ENCODE measurements at places on chromosomes 11 and 22.

- DNase-seq: no peak
These were observed 106.0 kb downstream of the ADAMTS15 start for GRCh38 chr11:130554241-130555055.

- DNase-seq: peak; percentile 7
These were observed 59.6 kb downstream of the FLRT1 start for GRCh38 chr11:64095273-64095817.

DNA sequence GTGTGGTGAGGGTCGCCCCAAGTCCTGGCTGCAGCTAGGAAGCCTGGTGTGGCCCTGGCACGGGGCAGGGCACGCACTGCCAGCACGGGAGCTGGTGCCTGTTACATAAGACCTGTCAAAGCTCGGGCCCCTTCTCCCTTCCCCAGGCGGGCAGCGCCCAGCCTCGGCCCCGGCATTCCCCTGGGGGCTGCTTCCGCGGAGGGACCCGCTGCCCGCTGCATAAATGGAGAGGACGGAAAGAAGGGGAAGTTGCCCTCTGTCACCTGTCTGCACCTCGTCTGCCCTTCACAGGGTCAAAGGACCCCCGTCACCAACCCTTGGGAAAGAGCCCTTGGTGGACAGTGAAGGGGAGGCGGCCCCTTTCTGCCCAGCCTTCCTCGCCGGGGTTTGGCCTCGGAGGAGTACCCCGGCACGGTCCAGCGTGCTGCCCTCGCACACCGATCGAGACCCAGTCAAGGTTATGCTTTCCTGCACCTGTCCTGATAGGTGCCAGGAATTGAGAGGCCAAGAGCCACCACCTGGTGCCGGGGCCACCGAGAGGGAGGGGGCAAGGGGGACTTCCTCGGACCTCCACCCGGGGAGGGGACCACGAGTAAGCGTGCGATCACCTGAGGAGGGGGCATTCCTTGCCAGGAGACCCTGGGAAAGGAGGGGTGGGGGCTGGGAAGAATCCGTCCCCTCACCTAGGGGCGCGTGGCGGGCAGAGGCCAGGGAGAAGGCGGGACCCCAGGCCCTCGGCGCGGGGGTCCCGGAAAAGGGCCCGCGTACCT lies 16.8 kb upstream of the MFRP start:
- DNase-seq: no peak

GRCh38 chr11:131194726-131195125 lies 175.7 kb upstream of the NTM start:
- DNase-seq: no peak
